HT1080 (cell line): ENCODE measurements at places on chromosomes 5 and 9.

GRCh38 chr9:94950579-94951323 lies 224.3 kb downstream of the AOPEP start:
- peak; percentile 60 for DNase-seq

DNA sequence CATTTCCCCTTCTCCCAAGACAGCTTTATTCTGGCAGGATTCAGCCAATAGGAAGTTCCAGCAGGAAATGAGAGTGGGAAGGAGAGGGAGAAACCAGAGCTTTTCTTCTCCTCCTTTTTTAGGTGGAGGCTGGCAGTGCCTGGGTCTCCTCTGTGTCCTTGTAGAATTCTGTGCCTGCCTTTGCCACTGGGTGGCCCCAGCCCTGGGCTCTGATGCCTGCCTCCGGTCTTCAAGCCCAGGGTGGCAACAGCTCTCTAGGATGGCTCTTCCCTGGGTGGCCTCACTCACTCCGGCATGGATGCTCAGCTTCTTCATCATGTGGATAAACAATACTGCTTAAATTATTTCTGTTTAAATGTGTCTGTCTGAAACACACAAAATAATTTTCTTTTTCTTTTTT lies 694.8 kb downstream of the SEMA5A start:
- peak; percentile 24 for DNase-seq

DNA sequence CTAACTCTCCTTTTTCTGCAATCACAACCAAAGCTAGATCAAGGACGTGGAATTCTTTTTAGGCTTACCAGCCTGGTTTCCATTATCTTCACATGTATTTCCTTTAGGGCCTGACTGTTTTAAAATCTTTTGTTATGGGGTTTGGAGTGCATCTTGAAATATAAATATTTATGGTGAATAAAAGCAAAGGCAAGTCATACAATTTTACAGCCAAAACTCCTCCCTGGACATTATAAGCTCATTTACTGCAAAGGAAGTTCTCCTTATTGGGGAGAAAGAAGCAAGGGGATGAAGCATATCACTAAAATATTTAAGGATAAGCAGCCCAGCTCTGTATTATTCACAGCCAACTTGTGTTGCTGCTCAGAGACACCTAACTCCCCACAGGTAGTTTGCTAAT lies 132.2 kb upstream of the TARS1 start:
- DNase-seq = no peak

DNA sequence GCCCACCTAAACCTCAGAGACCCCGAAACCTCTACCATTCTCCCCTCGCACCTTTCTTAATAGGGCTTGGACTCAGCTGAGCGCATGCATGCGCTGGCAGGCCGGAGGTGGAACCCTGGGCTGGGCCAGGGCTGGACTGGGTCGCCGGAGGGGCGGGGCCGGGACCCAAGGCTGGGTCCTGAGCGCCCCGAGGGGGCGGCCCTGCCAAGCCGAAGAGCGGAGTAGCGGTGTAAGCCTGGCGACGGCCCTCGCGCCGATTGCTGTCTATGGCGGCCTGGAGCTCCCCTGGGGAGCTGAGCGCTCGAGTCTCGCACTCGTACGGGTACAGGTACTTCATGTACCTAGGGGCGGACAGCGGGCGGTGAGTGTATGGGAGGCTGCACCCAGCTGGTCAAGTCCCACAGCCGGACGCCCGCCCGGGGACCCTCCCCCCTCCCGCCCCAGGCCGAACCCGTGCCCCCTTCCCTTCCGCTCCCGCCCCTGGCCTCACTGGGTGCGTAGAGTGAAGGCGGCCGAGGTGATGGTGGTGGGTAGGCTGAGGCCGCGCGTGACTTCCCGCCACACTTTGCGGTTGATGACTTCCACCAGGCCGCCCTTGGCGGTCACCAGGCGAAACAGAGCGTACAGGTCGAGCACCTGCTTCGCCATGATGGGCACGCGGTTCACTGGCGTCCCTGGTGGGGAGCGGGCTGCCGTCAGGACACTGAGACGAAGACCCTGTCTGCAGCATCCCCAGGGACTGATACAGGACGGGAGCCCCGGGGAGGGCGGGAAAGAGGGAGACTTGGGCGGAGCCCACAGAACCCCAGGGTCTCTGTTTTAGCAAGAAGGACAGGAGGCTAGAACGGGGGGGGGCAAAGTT lies 3.3 kb upstream of the DCTN3 start:
- DNase-seq = no peak

- peak; percentile 36 for DNase-seq
Observed at GRCh38 chr5:116271446-116272025, 186.7 kb downstream of the COMMD10 start.

- DNase-seq = no peak
Observed at GRCh38 chr9:34562135-34562745, 27.3 kb downstream of the CNTFR start.
